ENCODE measurements at places on chromosomes 4 and X.

GRCh38 chr4:7526491-7526890 is 91.8 kb upstream of the PSAPL1 start:
- DNase-seq: no peak

DNA sequence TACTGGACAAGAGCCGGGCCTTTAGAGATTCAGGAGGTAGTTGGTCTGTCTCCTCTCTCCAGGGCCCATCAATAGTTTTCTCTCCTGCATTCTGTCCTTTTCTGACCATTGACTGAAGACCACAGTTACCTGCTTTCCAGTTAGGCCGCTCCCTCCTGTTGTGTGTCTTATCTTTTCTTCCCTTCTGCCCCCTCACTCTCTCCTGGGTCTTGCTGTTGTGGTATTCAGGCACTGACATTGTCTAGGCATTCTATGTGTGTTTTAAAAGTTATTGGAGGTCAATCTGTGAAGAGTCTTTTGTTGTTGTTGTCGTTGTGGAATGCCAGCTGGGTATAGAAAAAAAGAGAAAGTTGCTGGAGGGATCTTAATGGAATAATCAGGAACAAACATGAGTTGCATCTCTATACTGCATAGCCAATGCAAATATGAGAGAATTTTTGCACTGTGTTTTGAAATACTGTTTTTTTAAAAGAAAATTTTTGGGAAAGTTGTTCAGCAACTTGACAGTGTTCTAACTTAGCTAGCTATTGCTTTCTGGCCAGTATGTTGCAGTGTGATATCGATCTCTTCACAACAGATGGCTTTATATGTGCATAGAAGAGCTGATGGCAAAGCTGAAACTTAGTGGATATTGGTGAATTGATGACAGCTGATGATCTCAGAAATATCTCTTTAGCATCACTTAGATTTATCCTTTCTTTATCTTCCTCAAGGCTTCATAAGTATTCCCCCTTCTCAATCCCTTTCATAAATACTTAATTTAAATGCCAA is 240.7 kb downstream of the C4orf33 start:
- DNase-seq: no peak

DNA sequence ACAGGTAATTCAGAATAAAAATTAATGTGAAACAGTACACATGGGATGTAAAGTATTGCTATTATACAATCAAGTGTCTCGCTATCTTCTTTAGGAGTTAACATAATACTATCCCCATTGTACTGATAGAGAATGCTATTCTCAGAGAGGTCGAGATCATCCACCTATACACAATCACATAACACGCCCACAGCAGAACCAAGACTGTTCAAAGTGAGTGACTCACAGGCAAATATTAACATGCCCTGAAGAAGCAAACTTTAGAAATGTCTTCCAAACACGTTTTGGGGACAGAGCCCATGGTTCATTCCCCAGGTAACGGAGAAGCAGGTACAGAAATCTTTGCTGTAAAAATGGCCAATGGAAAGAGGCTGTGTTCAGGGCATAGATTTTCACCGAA is 50.1 kb upstream of the PHKA2 start:
- no peak for DNase-seq

DNA sequence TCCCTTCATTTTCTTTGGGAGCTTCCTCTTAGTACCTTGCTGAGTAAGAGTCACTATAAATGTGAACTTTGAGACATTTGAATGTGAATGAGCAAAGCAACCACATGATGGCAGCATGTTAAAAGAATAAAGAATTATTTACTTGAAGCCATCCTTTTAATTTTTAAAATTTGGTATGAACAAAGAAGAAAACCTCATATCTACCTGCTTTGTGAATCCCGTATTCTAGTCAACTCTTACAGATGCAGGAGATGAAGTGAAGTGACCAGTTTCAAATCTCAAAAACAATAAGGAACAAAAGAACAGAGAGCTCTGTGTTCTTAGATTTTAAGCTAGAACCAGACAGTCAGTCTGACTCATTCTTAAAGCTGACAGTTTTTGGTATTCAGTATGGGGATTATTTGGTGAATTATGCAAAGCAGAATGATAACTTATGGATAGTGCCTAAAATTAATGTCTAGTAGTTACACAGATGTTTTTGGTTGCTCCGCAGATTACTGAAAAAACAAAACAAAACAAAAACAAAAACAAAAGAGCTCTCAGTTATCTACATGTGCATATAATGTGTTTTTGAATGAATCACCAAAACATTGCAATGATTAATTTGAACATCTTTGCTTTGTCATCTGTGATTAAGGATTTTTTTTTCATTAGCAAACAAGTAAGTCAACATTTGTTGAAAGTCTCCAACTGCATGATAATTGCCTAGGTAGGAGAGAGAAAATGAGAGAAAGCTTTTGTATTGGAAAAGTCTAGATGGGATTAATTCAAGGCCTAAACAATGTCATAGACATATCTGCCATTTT is 48.2 kb upstream of the H2AZ1 start:
- DNase-seq: no peak

DNA sequence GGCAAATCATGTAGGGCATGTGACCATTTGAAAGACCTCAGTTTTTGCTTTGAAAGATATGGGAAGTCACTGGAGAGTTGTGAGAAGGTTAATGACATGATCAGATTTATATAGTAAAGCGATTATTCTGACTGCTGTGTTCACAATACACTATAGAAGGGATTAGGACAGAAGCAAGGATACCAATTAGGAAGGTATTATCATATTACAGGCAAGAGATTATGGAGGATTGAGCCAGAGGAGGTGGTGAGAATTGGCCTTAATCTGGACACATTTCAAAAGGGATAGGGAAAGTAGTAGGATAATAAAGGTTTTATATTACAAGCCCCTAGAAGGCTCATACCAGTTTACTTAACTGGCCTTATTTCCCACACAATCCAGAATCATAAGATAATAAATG is 124.9 kb upstream of the POF1B start:
- DNase-seq: no peak

DNA sequence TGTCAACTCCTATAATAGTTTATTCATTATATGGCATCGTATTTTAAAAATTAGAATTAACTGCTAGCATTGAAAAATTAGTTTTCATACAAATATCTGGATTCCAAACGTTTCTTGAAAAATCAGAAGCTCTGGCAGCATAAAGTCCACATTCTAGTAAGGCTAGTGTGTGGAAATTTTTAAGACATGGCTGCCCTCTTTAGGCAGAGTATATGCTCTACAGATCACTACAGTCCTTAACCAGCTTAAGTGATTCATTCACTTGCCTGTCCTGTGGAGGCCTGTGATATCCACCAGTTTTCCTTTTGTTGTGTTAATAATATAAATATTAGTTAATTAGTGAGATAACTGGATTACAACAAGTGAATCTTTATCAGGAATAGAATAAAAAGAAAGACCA is 287.2 kb downstream of the OPHN1 start:
- no peak for DNase-seq

DNA sequence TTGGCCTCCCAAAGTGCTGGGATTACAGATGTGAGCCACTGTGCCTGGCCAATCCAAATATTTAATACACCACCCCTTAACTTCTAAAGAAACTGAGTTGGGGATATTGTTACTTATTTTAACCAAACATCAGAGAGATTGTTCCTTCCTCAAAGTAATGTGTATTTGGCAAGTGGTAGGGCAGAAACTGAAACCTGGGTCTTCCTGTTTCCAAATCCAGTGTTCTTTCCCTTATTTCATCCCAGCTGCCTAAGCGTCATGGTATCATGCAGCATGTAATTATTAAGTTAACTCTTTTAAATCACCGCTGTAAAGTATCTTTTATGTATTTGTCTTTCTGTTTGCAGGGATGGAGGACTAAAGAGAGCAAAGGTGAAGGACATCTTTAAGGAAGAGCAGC is 68.4 kb downstream of the GPAT3 start:
- DNase-seq: no peak

GRCh38 chr4:134885436-134885835 is 683.8 kb upstream of the PABPC4L start:
- no peak for DNase-seq

DNA sequence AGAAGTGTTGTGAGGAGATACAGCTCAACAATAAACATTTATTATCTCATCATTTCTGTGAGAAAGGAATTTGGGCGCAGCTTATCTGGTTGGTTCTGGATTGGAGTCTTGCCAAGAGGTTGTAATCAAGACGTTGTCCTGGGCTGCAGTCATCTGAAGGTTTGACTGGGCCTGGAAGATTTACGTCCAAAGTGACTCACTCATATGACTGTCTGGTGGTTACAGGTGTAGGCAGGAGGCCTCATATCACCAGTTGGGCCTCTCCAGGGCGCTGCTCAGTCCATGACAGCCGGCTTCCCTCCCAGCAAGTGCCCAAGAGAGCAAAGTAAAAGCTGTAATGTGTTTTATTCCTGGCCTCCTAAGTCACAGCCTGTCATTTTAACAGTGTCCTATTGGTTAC is 106.3 kb downstream of the USP46 start:
- DNase-seq: no peak

GRCh38 chr4:128840711-128841318 is 31.3 kb downstream of the JADE1 start:
- no peak for DNase-seq

DNA sequence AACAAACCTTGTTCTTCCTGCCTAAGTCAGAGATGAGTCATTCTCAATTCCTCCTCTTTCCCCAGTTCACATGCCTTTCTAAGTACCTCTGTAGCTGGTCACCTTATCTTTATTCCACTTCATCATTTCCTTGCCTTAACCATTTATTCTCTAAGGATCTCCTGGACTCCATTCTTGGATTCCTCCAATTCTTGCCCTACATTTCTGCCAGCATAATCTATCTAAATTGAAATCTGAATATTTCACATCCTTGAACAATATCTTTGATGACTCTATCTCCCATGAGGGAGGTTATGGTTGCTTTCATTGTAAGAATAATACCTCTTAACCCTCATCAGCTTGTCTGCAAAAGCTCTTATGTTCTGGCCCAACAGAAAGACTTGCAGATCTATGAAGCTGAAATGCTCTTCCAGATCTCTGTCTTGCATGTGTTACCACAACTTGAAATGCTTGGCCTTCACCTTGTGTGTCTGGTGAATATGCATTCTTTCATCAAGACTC is 28.6 kb upstream of the PDE5A start:
- DNase-seq: no peak

GRCh38 chr4:80155316-80155982 is 41.9 kb upstream of the PRDM8 start:
- no peak for DNase-seq

GRCh38 chrX:2817036-2817435 is 11.7 kb upstream of the GYG2 start:
- no peak for DNase-seq

GRCh38 chr4:5976921-5977320 is 41.3 kb downstream of the C4orf50 start:
- no peak for DNase-seq

- DNase-seq: no peak
These were observed 105.8 kb upstream of the MAGEB18 start for GRCh38 chrX:26032111-26032912.

DNA sequence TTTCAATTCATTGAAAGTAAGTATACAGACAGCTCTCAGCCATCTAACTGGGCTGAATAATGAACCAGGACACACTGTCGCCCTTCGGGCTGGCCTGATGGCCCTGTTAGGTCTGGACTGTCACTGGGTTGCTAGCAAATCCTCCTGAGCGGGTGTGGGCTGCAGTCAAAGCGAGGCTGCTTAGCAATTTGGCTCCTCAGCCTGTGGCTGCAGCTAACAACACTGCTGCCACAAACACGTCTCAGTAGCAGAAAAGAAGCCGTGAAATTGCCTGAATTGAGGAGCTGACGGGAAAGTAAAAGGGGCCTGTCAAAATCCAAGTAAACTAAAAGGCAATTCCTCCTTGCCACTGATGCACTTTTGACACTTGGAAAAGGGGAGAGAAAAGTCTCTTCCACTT is 72.8 kb downstream of the SMIM20 start:
- DNase-seq: no peak

- DNase-seq: peak; percentile 14
These were observed 4.6 kb downstream of the CTBP1 start for GRCh38 chr4:1244081-1244977.

- no peak for DNase-seq
These were observed 856 bp downstream of the SLC9B1 start for GRCh38 chr4:103018391-103019307.

DNA sequence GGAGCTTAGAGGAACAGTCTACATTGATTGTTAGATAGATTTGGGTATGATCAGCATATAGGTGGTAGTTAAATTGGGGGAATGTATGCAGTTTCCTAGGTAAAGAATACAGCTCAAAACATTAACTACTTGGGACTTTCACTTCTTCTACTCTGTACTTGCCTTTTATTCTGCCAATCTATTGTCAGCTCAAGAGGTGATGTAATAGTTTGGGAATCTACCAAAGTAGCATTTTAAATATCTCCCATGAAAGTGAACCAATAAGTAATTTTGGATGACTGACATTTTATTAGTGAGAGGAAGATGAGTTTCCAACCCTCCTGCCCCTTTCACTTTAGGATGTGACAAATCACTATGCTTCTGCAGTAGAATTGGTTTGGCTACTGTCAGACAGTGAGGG is 43.4 kb downstream of the NUDT6 start:
- no peak for DNase-seq

- DNase-seq: no peak
These were observed 105.2 kb upstream of the AMOT start for GRCh38 chrX:112945826-112946225.

DNA sequence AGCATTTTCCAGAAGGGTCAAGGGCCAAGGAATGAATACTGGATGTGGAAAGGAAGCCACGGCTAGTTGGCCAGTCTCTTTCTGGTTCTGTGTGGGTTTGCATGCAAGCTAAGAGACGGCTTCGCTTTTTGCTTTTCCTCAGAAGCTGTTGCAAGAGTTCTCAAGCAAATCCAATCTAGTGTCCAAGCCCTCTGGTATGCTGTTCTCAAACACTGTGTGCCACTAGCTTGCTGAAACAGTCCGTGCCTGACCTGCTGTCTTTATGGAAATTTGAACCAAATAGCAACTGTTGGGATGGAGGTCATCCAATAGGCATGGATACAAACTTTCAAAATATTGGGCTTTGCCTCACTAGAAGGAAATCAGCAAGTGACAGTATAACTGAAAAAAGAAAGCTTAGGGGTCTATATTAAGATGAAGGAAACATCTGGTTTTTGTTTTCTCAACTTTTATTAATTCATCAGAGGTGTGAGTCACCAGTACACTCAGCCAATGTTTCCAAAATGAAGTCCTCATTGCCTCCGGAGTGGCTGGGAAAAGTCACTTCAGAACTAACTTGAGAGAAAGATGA is 70.5 kb downstream of the SLC9A6 start:
- no peak for DNase-seq

DNA sequence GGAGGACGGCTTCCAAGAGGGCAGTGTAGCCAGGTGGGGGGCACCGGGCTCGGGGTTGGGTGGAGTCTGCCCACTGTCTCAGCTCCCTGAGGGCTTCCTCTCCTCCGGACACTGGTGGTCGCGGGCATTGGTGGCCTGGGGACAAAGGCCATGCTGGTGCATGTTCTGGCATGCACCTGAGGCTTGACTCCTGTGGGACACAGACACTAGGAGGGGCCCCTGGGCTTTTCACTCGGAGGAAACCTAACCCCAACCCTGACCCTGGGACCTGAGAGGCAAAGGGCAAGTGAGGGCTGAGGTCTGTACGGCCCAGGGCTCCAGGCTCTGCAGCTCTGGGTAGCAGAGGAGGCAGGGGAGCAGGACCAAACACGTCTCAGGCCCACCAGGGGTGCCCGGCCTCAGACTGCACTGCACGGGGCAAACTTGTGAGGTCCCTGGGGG is 22.3 kb upstream of the FGFR3 start:
- no peak for DNase-seq

All from D721Med (cell line).